OCI-LY7 (cell line): ENCODE measurements at places on chromosomes 13 and 19. TPM values are rescaled to one million over a fixed set of nuclear protein-coding genes. Genes with fewer than 3 reads are reported as not detected.

DNA sequence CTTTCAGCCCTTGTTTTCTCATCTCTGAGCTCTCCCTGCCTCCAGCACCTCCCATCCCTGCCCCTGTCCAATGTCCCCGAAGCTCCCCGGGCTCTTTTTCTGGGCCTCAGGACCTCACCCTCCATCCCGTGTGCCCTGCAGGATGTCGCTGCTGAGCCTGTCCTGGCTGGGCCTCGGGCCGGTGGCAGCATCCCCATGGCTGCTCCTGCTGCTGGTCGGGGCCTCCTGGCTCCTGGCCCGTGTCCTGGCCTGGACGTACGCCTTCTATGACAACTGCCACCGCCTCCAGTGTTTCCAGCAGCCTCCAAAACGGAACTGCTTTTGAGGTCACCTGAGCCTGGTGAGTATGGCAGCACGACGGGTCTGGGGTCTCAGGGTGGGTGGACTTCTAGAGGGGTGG, 51.1 kb upstream of the CYP4F8 start:
- DNase-seq, result no peak

DNA sequence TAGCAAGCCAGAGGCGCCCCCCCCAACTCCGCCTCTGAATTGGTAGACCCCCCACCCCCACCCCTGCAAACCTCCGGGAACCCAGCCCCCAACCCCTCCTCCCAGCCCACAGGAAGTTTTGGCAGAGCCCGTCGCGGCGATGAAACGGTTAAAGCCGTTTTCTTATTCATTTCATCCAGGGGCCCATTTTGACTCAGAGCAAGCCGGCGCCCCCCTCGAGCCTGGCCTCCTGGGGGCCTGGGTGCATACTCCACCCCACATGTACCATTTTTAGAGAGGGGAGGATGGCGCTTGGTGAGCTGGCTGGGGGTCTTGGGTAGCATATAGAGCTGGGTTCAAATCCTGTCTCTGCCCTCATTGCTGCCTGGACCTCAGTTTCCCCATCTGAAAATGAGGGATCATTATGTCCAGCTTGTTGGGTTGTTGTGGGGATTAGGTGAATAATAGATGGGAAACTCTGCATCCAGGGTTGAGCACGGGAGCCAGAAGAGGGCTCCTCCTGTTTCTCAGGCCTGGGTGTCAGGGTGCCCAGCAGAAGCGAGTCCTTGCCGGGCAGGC, 7.9 kb upstream of the JUNB start:
- no peak for DNase-seq

- no peak for DNase-seq
Observed at GRCh38 chr19:12596927-12597548, 13.6 kb downstream of the ZNF490 start.

- DNase-seq, result no peak
Observed at GRCh38 chr19:18214779-18215433, 11.1 kb upstream of the RAB3A start.

DNA sequence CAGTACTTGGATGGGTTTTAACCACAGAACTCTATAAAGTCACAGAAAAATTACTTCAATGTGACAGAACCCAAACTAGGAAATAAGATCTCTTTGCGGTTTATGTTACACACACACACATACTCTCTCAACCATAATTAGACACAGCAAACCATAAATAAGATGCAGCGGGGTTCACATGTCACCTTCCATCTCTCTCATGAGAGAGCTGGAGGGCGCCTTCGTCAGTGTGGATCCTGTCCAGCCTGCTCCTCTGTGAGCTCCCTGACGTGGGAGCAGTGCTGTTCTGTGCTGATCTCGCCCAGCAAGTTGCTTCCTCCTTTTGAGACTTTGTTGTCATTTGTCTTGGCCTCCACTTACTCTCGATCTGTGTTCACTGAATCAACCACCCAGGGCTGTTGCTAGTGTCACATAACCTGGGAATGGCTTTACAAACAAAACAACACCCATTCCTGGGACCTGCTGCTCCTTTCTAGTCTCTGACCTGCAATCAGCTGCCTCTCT, 204.9 kb upstream of the KL start:
- no peak for DNase-seq

- no peak for DNase-seq
Observed at GRCh38 chr13:94673851-94674250, 38.5 kb downstream of the SOX21 start.

- DNase-seq, result peak; percentile 82
Observed at GRCh38 chr19:10553943-10554381, 10.3 kb downstream of the ATG4D start.

GRCh38 chr13:76029088-76029487, 393.0 kb downstream of the LMO7 start:
- DNase-seq, result no peak

DNA sequence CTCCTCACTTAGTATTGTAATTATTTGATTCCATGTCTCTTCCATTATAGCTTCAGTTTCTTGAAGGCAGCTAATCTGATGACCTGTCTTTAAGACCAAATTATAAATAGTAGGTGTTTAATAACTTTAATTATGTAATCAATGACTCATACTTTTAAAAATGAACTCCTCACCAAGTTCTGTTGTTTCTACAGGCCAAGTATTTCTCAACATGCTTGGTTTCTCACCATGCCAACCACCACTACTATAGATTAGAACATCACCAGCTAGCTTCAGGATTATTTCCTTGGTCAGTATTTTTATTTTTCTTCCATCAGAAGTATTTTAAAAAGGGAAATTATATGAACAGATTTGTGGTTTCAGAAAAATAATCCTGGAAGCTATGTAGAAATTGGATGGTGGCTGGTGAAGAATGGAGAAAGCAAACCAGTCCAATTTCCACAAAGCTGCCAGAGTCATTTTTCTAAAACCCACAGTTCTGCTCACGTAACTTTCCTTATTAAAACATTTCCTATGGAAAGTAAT, 237.7 kb upstream of the DACH1 start:
- no peak for DNase-seq

DNA sequence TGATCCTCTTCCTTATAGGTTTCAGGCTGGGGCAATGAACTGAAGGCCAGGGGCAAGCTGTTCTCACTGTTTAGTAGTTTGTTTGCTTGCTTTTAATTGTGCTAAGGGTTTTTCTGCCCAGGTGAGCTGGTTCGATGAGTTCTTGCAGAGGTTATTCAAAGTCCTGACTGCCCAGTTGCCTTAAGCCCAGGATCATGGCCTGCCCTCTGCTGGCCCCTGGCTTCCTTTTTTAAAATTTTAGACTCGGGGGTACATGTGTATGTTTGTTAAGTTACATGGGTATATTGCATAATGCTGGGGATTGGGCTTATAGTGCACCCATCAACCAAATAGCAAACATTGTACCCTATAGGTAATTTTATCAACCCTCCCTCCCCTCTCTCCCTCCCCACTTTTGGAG, 65.7 kb downstream of the ZNF536 start:
- no peak for DNase-seq

DNA sequence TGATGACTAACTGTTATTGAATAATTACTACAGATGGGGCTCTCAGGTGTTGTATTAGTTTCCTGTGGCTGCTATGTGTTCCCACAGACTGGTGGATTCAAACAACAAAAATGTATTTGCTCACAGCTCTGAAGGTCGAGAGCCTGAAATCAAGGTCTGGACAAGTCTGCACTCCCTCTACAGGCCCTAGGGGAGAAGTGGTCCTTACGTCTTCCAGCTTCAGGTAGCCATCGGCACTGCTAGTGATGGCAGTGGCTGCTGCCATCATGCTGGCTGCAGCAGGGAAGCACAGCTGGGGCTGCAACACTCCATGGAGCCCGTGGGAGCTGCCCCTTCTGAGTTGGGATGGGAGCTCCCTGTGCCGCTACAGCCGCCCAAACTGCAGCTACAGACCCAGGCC, 1.9 kb downstream of the TEX26 start:
- DNase-seq, result no peak

DNA sequence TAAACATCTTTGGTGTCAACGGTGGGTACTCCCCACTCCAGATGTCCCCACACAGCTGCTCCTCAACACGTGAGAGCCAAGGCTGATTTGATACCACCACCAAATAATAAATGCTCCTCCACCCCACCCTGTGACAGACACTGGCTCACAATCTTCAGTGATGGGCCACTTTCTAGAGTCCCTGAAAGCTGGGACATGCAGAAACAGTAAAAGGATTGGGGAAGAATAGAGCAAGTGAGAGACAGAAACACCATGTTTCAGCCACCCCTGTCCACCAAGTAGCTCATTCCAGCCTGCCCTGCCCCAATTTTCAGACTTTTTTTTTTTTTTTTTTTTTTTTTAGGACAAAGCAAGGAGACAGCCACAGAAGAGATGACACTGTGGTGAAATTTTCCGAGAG, 1.6 kb downstream of the SLC46A3 start:
- no peak for DNase-seq

GRCh38 chr19:49133621-49134454, 14.5 kb downstream of the PPFIA3 start:
- peak; percentile 48 for DNase-seq

DNA sequence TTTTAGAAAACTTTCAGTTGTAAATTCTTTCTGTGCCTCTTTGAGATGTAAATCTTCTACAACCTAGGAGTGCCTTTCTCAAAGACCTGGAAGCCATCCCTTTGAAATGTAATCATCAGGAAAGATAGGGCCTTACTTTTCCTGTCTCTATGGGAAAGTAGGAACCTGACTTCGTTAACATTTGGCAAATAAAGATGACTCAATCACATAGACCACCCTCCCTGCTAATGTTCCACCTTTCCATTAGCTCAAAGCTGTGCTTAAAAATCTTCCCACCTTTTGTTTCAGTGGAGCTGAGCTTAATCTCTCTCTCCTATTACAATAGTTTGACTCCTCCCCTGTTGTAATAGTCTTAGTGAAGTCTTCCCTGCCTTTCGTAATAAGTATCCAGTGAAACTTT, 247.7 kb downstream of the OLFM4 start:
- no peak for DNase-seq

GRCh38 chr19:12689581-12690216, 1.9 kb downstream of the GNG14 start:
- DNase-seq, result no peak

DNA sequence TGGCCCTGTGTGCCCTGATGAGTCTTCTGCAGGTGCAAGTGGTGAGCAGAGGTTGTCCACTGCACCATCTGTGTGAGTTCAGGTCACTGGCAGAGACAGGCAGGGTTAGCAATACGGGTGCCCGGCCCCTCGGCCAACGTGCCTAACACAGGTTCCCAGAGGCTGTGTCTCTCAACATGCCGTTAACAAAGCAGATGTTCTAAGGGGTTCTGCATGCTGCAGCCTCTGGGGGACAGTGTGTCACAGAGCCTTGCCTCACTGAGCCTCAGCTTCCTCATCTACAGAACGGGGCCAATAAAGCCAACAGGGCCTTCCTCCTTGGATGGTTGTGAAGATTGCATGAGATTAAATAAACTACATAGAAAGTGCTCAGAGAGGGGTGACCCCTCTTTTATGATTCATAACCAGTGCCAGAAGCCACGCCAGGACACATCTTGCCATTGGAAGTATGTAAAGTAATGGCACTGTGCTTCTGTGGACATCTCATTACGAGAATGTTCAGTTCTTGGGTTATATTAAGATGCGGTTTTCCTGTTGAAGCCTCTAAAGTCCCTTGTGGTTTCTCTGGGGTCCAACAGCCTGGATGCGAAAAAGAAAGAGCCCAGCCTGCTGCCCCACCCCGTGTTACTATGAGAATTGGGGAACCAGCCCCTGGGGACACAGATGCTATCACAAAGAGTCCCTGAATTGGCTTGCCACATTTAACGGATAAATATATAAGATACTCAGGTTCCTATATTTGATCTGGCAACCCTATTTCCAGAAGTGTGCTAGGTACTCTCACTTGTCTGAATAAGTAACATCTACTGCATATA, 11.2 kb upstream of the ARHGEF18 start:
- DNase-seq, result peak; percentile 98

DNA sequence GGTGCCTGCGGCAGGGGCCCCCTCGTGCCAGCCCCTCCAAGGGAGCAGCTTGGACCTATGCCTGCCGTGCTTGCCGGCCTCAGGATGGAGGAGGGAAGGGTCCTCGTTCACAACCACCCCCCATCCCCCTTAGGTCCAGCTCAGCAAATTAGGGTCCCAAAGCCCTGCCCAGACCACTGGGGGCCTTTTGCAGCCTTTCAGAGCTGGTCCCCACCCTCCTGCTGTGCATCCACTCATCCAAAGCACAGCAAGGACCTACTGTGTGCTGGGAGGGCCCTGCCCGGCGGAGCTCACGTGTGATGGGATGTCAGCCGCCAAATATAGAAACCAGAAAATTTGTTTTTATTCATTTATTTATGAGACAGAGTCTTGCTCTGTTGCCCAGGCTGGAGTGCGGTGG, 16.5 kb upstream of the SLC7A10 start:
- no peak for DNase-seq

The SLC17A7 gene
- 1.3 and 1.5 TPM in 2 replicates for total RNA-seq

The NCAN gene
- not detected in 2 replicates for total RNA-seq

The IGFL3 gene
- total RNA-seq, result not detected in 2 replicates

The CYP2S1 gene
- not detected in 2 replicates for total RNA-seq

The CEACAM8 gene
- total RNA-seq, result not detected in 2 replicates

The ZNF599 gene
- total RNA-seq, result 2.8 and 3.3 TPM in 2 replicates

The SLC25A30 gene
- total RNA-seq, result 0.35 and 0.78 TPM in 2 replicates

The INSL3 gene
- 0.38 TPM in 1 of 2 replicates, not detected in the other for total RNA-seq

The KDM4B gene
- 36.3 and 44.2 TPM in 2 replicates for total RNA-seq

The CAMSAP3 gene
- total RNA-seq, result 1.9 and 2.8 TPM in 2 replicates

The CGB5 gene
- total RNA-seq, result not detected in 2 replicates
